C1 segment of cervical spinal cord (tissue), 14 donors: ENCODE measurements at places on chromosomes 6 and 20.

DNA sequence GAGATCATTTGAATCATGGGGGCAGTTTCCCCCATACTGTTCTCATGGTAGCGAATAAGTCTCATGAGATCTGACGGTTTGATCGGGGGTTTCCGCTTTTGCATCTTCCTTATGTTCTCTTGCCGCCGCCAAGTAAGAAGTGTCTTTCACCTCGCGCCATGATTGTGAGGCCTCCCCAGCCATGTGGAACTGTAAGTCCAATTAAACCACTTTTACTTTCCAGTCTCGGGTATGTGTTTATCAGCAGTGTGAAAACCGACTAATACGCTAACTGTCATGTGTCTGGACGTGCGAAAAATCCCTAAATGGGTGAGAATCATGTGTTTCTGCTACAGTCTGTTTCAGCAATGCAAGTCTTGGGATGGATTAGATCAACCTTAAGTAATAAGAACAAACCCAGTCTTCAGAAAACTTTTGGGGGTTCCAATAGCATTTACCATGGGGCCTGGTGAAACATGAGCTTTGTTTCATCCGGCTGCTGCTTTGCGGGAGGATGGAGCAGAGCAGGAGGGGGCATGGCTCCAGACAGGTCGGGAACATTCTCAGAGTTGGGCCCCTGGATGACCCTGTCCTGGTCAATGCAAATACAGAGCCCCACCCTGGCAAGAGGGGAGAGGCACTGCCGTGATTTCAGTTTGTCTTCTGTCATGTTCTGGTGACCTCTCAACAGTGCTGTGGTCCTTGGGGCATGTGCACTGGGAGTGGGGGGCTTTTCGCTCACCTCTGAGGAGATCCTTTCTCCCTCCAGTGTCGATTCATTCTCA is 41.5 kb downstream of the CTCFL start:
- DNase-seq: no peak

GRCh38 chr20:46774236-46774635 is 64.8 kb downstream of the SLC2A10 start:
- DNase-seq: no peak

DNA sequence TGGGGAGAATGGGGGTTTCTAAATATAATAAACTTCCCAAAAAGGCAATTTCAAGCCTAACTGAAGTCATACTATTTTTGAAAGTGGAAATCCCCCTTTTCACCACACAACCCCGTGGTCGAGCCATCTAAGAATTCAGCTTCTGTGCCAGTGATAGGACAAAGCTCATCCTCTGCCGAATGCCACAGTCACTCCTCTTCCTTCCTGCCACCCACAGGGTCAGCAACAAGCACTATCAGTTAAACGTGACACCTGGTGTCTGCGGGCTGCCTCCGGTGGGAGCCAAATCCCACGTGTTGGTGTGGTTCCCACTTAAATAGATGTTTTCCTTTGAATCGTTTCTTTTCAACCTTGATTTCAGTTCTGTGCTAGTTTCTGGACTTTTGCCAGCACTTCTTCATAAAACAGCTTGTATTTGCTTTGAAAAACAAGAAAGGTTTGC is 60.7 kb downstream of the TNFAIP3 start:
- DNase-seq: no peak

- no peak for DNase-seq
Measured at GRCh38 chr20:19515074-19515473, 243.0 kb upstream of the RIN2 start.

DNA sequence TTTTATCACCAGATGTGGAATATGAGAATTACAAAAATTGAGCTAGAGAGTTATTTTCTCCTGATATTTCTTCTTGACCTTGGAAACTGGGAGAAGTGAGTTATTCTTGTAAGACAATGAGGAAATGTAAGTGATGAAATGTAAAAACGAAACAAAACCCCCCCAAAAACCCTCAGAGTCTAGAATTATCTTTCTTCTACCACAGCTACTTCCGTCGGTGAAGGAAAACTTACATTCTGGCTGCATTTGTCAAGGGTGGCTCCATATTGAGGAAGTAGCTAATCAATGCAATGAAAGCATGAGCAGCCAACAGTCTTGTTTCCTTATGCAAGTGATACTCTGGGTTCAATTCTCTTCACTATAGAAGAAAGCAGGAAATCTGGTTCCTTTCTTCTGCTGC is 661.7 kb upstream of the CITED2 start:
- no peak for DNase-seq

DNA sequence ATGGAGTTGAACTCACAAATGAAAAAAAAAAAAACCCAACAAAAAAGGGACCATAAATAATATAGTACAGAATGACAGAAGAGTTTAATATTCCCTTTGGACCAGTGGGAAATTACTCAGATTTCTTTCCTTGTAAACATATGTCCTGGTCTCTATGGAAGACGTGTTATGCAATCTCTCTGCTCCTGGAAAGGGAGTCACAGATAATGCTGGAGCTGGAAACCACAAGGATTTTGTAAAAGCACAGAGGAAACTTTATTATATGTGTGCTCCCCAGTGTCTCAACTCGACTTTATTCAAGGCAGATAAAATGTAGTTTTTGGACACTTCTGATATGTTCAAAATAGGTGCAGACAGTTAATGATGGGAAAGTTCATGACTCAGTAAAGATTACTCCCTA is 88.1 kb upstream of the ZFP64 start:
- no peak for DNase-seq

- no peak for DNase-seq
Measured at GRCh38 chr20:3133155-3133554, 26.5 kb downstream of the FASTKD5 start.

GRCh38 chr20:56897958-56898349 is 268.8 kb downstream of the TFAP2C start:
- no peak for DNase-seq

DNA sequence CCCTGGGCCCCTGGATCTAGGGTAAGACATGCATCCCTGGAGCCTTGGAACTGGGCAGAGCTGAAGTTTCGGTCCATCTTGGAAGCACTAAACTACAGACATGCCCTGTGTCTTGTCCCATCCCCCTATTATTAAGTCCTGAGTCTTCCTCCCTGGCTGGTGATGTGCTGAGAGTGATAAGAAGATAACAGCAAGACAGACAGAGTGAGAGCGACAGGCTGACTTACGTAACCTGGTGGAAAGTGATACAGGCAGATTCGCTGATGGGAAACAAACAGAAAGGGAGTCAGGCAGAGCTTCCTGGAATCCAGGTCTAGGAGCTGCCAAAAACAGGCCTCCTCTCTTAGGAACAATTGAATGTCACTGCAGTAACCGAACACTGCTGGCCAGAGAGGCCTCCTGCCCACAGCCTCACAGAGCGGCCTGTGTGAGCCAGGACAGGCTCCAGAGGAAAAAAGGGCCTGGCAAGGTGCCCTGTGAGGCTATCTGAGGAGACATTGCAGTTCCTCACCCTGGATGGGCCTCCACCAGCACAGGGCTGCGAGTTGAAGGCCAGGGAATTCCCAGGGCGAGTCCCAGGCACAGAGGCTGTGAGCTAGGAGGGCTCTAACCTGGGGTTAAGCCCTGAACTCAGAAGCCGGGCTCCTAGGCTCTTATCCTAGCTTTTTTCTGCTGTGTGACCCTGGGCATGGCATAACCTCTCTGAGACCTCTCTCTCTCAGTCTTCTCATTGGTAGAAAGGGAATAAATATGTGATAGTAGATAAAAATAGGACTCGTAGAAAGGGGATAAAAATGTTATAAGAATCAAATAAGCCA is 34.2 kb upstream of the B4GALT5 start:
- DNase-seq: peak; percentile 81

DNA sequence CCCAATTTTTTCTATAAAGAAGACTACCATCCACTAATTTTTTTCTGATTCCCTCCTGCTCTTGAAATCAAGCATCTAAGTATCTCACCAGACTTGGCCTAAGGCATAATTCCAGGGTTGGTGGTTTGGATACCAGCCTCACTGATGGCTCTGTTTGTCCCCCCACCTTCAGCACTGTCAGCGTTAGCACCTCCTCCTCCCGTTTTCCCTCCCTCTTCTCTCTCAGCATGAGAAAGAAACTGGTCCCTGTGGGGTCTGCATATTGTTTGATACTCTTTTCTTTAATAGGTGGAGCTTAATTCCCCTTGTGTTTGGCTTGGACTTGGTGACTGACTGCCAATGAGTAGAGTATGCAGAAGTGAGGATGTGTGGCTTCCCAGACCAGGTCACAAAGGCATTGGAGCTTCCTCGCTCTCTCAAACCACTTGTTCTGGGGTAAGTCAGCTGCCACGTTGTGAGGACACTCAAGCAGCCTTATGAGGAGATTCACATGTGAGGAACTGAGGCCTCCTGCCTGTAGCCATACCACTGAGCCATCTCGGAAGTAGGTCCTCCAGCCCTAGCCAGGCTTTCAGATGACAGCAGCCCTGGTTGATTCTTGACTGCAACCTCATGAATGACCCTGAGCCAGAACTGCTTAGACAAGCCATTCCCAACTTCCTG is 65.2 kb downstream of the RIOK1 start:
- no peak for DNase-seq

DNA sequence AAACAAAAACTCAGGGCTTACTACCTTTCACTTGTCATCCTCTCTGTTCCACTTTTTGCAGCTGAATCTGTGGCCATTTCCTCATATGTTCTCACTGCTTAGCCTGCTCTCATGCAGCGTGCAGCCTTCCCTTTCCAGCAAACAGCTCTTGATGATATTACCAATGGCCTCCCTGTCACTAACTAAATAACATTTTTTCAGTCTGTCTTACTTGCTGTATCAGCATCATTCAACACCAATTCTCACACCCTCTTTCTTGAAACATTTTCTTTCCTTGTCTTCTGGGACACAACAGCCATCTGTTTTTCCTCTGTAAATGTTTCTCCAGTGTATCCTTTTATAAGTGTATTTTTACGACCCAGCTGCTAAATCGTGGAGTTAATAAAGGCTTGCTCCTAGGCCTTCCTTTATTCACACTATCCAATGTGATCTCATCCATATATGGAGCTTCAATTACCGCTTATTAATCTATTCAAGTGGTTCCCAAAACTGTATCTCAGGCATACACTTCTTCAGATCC is 523.6 kb upstream of the RNF217 start:
- no peak for DNase-seq

DNA sequence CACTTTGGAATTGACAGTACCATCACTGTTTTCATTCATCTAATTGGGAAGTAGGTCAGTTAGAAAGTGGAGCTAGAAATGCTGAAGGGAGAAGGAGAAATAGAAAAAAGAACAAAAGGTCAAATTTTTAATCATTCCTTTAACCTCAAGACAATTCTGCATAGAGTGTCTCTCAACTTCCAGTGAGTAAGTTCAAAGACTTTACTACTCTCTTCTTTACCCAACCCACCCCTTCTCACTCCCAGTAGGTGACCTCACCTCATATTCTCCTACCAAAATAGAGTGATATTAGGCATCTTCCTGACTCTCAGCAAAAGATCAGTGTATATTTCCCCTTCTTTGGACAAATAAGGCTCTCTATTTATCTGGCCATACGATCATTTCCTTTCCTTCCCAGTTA is 340.0 kb upstream of the JAG1 start:
- DNase-seq: no peak

- DNase-seq: no peak
Measured at GRCh38 chr20:50501972-50502745, 8.0 kb upstream of the PTPN1 start.

DNA sequence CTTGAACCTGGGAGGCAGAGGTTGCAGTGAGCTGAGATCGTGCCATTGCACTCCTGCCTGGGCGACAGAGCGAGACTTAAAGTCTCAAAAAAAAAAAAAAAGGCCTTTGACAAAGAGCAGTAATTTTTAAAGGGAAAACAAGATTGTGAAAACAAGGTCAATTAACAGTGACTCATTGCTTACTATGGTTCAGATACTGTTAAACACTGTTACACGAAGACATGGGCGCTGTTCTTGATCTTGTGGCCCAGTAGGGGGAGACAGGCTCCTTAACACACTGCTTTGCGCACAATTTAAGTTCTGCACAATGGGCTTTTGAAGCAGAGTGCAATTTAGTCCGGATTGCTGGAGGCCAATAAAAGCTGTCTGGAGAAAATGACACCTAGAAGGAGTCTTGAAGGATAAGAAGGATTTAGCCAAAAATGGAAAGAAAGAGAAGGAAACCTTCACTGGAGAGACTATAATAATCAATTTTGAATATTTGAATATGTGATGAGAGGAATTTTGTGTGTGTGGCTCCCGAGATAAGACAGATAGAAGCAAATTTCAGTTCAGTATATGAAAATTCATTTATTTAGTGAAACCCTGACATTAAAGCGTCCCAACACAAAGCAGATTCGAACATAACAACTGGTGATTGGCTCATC is 6.0 kb upstream of the LATS1 start:
- no peak for DNase-seq

DNA sequence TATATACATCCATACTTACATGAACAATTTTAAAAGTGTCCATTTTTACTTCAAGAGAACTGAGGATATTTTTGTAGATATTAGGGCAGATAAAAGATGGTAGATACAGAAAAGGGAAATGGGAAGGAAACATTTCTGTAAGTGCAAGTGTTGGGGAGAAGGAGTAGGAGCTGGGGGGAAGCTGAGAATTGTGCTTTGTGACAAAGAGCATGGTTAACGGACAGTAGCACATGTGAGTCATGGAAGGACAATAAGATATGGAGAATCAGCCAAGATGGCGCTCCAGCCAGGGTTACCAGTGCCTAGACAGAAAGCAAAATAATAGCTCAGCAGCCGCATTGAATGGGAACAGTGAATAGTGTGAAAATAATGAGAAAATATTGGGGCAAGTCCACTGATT is 12.7 kb upstream of the HLA-DRB1 start:
- no peak for DNase-seq

DNA sequence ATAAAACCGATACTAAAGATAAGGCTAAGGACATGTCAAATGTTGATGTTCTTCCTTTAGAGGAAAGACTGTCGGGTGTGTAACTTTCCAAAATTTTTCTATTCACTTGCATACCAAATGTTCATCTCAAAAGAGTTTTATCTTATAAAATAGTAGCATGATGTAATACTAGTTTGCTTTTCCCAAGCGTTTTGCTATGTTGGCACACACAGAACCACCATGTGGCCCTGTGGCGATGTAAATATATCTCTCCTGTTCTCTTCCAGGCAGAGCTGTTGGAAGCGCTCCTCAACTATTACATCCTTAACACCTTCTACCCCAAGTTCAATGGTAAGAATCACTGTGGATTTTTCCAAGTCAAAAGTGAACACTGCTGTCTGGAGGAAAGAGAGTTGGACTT is 26.5 kb downstream of the LBP start:
- no peak for DNase-seq

GRCh38 chr6:89132057-89132456 is 13.8 kb upstream of the PM20D2 start:
- no peak for DNase-seq

- peak; percentile 22 for DNase-seq
Measured at GRCh38 chr6:158232316-158233213, 64.4 kb downstream of the GTF2H5 start.

- no peak for DNase-seq
Measured at GRCh38 chr6:167046861-167047495, 47.8 kb downstream of the CEP43 start.

DNA sequence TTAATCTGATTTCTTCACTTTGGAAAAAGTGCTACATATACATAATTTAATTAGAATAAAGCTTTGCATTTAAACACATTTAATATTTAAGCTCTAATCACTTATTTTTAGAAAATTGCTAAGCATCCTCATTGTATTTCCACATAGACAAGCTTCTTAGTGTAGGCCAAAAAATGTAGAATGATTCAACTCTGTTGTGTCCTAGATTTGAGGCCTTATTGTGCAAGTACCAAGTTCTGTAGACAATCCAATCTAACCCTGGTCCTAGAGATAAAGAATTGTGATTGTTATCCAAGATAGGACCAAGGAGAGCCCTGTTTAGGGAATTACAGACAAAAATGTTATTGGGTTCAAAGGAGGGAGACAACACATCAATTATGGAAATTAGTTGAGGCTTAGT is 27.6 kb downstream of the MRAP2 start:
- DNase-seq: no peak

- no peak for DNase-seq
Measured at GRCh38 chr20:60365882-60366281, 407.7 kb downstream of the CDH26 start.
